Liver (tissue), 10 donors: ENCODE measurements at places on chromosomes 4 and X.

DNA sequence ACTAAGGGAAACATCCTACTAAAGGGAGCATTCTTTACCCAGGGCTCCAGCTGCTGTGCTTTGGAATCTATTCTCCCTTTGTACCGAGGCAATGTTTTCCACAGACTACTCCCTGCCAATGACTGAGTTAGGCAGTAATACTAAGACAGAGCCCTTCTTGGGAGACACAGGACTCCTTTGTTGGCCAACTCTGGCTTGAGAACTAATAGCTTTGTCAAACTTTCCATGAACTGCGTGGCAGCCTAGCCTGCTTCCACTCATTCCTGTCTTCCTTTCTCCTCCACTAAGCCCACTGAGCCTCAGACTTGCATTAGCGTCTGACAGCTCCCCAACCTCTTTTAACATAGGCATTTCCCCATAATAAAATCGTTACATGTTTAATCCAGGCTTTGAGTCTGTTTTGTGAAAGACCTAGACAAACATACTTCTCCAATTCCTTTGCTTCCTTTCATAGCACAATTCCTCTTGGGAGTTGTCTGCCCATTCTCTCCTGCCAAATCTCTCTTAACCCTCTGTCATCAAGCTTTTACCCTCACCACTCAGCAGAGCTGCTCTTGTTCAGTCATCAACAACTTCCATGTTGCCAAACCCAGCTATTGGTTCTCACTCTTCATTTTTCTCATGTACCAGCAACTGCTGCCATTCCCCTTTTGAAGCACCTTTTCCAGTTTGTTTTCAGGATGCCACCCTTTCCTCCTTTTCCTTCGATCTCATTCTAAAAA lies 300.3 kb upstream of the IGFBP7 start:
- DNase-seq, result no peak

GRCh38 chrX:12421918-12422317 lies 283.6 kb downstream of the FRMPD4 start:
- no peak for DNase-seq

- no peak for DNase-seq
Observed at GRCh38 chr4:184913356-184914143, 87.8 kb upstream of the ACSL1 start.

- DNase-seq, result no peak
Observed at GRCh38 chr4:3401436-3402171, 40.2 kb upstream of the HGFAC start.

DNA sequence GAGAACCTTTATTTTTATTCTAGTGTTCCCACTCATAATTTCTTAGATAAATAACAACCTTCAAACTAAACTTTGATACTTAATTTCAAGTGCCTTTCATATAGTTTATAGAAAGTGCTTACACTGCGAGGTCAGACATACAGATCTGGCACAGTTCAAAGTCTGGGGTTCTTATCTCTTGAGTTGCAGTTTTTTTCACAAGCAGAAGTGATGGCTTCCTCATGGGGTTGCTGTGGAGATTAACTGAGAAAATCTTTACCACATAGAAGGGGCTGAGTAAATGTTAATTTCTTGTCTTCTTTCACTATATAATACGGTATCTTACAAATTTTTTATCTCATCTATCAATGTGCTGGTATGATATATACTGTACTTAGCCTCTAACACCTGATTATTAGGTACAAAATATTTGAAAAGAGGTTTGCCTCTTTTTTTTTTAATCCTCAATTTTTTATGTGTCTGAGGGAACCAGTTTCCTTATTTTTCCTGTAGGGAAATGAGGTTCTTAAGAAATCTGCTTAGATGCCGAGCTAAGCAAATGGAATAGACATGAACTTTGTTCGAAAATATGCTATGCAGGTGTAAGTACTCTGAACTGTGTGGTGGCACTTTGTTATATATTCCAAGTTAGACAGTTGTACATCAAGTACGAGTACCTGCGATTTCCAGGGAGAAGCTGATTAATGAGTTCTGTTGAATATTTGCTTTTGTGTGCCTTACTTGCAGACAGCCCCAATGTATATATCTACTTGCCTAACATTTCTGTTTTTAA lies 3.3 kb downstream of the ING2 start:
- DNase-seq, result no peak
